Stimulated activated CD4-positive, alpha-beta T cell treated with anti-CD3 and anti-CD28 coated beads, Interleukin-15, amount 100 ng/mL, for 1 hour (primary cell): ENCODE measurements at places on chromosomes 13 and 19.

- DNase-seq, result no peak
Observed at GRCh38 chr13:20711301-20712044, 8.0 kb downstream of the IL17D start.

GRCh38 chr13:46165485-46166223 is 16.3 kb downstream of the LCP1 start:
- DNase-seq, result no peak

GRCh38 chr13:101554420-101555125 is 102.1 kb downstream of the ITGBL1 start:
- no peak for DNase-seq

- DNase-seq, result no peak
Observed at GRCh38 chr13:73077865-73078264, 19.1 kb downstream of the KLF5 start.

- no peak for DNase-seq
Observed at GRCh38 chr19:48629599-48630295, 7.4 kb downstream of the DBP start.

- no peak for DNase-seq
Observed at GRCh38 chr19:3586127-3586626, 899 bp downstream of the GIPC3 start.

GRCh38 chr13:80551650-80552497 is 210.9 kb upstream of the SPRY2 start:
- no peak for DNase-seq

DNA sequence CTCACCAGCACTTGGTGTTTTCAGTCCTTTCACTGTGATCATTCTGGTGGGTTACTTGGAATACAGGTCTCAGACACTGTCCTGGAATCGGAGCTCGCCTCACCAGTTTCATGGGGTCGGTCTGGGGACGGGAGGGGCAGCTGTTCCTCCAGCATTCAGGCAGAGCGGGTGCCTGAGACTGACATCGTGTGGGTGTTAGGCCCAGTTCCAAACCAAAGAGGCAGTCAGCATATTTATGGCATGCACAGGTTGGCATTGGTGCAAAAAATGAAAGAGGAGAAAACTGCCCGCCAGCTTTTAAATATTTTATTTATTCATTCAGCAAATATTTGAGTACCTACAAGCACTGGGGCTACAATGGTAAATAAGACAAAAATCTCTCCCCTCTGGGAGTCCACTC is 20.1 kb downstream of the PLEKHF1 start:
- DNase-seq, result no peak

DNA sequence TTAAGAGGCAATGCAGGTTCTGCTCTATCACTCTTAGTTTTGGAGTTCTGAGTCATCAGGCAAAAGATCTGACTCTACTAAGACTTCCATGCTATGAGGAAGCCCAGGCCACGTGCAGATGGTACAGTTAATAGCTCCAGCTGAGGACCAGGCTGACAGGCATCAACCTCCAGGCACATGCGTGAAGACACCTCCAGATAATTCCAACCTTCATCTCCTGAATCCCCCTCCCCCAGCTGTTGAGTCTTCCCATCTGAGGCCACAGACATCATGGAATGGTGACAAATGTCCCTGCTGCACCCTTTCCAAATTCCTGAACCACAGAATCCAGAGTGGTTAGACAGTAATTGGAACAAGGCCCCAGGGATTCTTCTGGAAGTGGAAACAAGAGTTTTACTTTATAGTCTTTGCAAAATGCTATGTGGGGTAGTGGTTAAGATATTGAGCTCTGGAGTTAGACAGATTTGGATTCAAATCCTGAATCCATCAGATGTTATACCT is 183.8 kb downstream of the KLF5 start:
- no peak for DNase-seq

DNA sequence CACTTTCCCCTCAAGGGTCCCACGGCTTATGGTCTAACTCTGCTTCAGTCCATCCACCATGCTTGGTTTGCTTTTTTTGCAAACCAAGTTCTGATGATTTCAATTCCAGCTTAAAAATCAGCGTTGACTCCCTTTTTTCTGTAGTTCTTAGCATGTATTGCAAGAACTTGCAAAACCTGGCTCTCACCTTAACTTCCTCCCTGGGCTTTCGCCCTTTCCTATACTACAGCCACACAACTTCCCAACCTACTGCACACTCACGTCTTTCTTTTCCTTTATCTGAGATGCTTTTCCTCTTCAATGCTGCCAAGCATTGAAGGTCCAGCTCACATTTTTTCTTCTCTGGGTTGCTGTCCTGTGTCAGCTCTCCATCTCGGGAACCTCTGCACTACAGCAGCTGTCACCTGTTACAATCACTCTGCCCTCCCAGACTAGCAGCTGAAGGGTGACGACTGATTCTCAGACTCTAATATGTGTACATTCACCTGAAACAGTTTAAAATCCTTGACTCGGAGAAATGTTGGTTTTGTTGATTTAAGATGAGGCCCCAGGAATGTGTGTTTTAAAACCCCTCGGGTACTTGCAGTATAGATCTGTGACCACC is 143.7 kb downstream of the FREM2 start:
- DNase-seq, result no peak

DNA sequence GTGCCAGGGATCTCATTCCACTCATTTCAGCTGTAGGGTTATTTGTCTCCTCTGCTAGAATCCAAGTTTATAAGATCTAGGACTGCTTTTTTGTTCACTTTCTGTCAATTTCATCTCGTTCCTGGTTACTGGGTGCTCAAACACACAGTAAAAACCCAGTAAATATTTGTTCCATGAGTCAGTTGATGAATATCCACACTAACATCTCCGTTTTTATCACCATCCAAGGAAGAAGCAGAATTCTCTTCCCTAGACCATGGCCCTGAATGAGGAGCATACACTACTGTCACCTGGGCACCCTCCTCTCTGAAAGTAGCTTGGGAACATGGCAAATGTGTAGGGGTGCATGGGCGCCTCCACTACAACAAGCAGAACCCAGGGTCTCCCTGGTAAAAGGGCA is 390.8 kb downstream of the FOXO1 start:
- no peak for DNase-seq

GRCh38 chr19:49333418-49333805 is 1.8 kb upstream of the CD37 start:
- no peak for DNase-seq

DNA sequence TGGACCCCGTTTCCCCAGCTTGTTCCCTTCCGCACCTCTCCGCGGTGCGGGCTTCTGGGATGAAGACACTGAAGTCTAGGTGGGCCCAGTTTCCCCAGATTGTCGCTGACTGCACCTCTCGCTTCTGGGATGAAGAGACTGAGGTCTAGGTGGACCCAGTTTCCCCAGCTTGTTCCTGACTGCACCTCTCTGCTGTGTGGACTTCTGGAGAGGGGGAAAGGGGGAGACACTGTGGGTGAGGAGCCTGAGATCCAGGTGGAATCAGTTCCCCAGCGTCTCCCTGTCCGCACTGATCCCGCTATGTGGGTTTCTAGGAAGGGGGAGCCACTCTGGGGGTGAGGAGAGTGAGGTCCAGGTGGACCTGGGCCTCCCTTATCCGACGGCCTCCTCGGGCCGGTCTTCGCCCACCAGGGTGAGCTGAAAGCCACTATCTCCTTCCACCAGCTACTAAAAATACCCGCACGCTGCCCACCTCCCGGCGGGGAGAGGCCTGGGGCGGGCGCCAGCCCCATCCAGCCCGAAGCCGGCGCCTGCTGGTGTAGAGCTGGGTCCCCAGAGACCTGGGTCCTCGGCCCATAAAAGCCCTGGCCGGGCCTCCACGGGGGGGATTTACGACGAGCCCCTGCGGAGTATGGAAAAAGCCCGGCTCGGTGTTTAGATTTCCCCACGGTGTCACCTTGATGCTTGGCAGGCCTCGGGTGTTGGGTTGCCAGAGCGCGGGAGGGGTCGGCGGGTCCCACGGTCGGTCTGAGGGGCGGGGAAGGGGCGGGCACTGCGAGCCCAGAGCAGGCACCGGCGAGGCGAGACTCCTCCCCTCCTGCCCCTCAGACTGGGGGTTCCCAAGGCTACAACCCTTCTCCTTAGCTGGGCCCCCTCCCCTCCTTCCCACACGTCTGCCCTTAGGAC is 10.6 kb downstream of the FUT6 start:
- no peak for DNase-seq

GRCh38 chr19:39971380-39972035 is 543 bp downstream of the PSMC4 start:
- no peak for DNase-seq

DNA sequence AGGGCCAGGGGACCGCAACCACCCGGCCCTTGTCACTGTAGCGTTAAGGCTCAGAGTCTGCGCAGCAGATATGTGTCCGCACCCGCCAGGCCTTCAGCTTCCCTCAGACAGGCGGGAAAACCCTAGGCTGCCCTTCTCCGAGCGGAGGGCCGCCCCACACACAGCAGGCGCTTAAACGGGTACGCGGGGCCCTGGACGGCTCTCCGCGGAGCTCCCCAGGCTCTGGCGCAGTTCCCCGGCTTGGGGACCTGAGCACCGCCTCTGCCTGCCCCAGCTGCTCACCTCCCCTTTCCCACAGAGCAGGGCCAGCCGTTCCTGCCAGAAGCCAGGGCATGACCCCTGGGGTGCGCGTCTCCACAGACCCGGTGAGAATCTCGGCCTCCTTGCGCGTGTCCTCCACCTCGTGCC is 593 bp downstream of the ZNF135 start:
- no peak for DNase-seq

DNA sequence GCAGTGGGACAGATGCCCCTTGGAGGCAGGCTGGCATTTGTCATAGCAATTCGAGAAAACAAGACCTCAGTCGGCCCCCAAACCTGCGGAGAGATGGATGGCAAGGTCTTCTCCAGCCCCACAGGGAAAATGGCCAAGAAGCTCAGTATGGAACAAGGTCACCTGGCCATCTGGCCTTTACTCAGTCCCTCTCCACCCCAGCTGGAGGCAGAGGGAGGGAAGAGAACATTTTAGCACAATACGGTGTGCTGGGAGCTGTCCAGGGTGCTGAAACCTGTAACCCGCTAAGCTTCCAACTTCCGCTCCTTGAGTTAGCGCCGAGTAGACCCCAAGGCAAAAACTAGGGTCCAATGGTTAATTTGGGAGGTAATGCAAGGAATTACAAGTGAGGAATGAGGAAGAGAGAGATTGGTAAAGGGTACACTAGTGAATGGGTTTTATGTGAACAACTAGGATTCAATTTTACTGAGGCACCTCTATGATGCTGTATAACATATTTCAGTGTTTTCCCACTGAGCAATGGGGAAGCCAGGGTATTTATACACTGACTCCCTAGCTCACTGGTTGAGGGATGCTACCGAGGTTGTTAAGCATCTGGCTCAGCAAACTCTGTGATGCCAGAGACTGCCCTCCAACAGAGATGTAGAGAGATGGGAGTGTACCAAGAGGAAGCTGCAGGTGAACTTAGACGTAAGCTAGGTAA is 64.3 kb downstream of the CACNA1A start:
- DNase-seq, result no peak

DNA sequence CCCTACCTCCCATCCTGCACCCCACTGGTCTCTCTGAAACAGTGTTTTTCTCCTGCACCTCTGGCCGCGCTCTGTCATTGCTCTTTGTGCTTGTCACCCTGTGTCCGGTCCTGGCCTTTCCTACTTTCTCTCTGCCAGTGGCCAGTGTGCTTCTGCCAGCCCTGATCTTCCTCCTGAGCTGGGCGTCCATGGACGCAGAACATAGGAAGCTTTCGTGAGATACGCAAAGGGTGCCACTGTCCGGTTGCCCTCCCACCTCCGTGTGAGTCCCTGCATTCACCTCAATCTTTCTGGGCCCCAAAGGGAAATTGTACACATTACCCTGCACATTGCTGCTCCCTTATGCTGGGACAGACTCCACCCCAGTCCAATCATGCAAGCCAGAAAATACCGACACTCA is 105.7 kb upstream of the SOX1 start:
- no peak for DNase-seq

GRCh38 chr19:45607071-45608029 is 5.3 kb upstream of the GPR4 start:
- DNase-seq, result no peak

- DNase-seq, result no peak
Observed at GRCh38 chr13:108328848-108329247, 59.3 kb downstream of the TNFSF13B start.

DNA sequence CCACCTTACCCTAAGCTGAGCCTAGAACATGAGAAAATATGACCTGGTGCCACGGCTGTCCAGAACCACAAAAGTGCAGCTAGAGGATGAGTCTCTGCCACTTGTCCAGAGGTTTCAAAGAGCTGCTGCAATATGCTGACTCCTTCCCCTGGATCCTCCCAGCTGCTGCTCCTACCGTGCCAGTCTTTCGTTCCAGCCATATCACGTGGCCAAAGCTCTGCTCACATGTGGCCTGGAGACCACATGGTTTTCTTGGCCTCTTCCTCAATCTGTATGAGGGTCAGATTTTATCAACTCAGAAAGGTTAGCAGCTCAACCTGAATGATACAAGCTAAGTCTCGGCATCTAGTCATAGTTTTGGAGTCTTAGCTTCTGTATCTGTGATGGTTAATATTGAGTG is 3.2 kb upstream of the SACS start:
- no peak for DNase-seq

DNA sequence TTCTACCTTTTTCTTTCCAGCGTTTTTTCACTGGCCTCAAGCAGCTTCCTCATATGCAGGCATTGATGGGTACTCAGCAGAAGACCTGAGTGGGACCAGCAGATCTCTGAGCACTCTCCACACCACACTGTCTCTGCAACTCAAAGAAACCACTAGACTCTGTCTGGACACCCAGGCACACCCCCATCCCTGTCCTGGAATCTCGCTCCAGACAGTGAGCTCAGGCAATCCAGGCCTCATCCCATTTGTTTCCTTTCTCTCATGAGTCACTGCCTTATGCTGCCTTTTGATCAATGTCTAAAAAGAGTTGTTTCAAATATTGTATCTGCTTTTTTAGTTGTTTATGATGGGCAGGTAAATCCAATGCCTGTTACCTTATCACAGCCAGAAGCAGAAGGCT is 19.7 kb upstream of the POP4 start:
- no peak for DNase-seq

DNA sequence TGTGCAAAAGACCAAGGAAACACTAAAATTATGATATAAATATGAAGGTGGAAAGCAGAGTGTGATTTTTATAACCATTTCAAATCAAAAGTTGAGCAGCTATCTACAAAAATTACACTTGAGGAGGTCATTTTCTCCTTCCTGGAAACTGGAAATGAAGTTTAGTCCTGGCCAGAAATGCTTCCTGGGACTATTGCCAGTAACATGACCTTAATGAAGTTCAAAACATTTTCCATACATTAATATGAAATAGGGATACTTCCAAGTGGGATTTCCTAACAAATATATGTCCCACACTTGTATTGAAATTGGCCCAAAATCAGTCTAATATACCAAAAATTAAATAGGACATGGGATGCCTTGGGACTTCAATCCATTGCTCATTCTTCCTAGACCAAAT is 1556.8 kb upstream of the MIR17HG start:
- no peak for DNase-seq

DNA sequence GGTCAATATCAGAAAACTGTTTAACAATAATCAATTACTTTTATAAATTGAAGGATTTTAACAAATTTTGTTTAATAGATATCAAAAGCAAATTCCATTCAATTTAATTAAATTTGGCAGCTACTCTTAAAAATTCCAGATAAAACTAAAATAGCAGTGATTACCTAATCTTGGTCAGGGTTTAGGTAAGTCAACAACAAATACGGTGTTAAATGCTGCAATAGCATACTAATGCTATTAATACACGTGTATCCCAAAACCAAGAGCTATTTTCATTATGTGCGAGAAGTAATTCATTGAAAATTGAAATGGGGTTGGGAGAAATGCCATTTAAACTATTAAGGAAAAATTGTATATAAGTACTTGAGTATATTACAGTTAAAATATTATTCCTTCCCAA is 105.6 kb downstream of the DHRS12 start:
- no peak for DNase-seq
